ENCODE measurements at places on chromosomes 2 and 18.

GRCh38 chr2:37427241-37427640, 82.8 kb downstream of the QPCT start:
- no peak for DNase-seq

GRCh38 chr2:153474407-153474806, 4.2 kb downstream of the RPRM start:
- DNase-seq: no peak

GRCh38 chr2:169739351-169739750, 5.7 kb downstream of the KLHL23 start:
- DNase-seq: no peak

DNA sequence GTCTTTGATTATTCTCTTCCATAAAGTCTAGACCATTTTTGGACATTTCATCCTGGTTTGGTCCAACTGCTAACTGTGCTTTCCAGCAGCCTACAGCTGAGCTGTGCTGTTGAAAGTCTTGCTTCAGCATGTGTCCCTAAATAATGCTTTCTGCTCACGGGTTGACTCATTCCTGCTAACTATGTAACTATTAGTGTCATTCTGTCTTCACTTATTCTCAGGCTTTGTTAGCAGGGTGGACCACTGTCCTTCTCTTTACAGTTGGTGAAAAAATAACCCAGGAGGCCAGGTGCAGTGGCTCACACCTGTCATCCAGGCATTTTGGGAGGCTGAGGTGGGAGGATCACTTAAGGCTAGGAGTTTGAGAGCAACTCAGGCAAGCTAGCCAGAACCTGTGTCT, 8.9 kb downstream of the ADAM23 start:
- DNase-seq: no peak

DNA sequence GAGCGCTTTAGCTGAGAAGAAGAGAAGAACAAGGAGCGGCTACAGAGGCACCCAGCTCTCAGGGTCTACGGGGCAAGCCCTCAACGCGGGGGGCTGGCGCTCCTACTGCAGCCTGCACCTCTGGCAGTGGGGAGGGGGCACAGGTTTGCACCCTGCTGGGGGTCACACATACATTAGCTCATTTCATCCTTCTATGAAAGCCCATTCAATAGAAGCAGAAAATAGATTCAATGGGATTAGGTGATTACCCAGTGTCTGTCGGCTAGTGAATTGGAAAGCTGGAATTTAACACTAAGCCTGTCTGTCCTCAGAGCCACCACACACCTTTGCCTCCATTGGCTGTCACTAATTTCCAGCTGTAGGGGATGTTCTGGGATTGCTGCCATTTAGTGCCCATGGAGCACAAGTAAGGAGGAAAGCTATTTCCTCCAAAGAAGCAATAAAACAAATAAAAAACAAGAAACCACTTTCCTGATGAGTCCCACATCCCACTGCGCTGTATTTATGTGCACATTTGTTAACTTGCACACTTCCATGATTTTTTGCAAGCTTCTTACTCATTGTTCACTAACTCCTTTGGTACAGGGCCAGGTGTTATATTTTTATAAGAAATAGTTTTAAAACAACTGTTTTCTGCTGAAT, 319.6 kb upstream of the REV1 start:
- peak; percentile 12 for DNase-seq

GRCh38 chr2:163157411-163157810, 318.8 kb upstream of the KCNH7 start:
- DNase-seq: peak; percentile 14

GRCh38 chr2:168118733-168119514, 128.5 kb downstream of the STK39 start:
- DNase-seq: peak; percentile 79

DNA sequence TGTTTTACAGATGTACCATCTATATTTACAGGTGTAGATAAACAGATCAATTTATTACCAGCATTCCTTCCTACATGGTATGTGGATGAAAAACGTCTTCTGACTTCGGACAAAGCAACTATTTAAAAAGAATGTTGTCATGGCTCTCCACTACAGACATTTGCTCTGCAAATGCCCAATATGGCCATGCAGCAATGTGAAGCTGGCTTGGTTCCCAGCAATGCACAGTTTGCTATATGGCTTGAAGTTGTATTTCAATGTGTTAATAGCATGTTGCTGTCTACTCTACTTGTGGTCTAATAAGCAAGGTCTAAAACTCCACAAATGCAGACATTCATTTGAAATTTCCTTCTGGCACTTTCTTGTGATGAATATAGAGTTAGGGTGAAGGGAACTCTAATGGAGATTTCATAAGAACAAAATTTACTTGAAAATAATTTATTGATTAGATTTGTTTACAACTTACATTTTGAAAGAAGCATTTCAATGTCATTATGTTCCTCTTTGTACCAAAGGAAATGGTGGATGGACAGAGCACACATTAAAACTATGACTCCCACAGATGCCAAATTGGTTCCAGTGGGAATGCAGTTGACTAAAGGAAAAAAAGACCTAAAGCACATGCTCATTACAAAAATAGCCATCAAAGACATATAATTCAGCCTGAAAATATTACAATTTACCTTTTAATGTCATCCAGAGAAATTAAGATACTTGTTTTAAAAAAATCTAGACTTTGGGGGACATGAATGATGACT, 234.0 kb downstream of the DYM start:
- DNase-seq: no peak

GRCh38 chr18:58195278-58195765, 151.3 kb downstream of the NEDD4L start:
- DNase-seq: no peak

DNA sequence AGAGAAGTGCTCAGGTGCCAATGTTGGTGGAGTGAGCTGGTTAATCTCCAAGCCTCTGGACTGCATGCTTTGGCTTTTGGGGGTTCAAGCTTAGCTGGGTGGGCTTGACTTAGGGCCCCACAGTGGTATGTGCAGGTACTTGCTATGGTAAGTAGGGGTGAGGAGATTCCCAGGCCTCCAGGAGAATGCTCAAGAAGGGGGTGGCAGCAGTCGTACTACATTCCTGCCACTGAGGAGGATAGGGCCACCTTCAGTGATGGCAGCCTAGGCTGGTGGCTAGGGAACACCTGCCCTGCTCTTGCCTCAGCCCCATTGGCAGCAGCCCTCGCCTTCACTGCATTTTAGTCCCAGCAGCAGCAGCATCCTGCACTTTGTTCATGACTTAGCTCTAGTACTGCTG, 55.6 kb upstream of the MYL1 start:
- no peak for DNase-seq

DNA sequence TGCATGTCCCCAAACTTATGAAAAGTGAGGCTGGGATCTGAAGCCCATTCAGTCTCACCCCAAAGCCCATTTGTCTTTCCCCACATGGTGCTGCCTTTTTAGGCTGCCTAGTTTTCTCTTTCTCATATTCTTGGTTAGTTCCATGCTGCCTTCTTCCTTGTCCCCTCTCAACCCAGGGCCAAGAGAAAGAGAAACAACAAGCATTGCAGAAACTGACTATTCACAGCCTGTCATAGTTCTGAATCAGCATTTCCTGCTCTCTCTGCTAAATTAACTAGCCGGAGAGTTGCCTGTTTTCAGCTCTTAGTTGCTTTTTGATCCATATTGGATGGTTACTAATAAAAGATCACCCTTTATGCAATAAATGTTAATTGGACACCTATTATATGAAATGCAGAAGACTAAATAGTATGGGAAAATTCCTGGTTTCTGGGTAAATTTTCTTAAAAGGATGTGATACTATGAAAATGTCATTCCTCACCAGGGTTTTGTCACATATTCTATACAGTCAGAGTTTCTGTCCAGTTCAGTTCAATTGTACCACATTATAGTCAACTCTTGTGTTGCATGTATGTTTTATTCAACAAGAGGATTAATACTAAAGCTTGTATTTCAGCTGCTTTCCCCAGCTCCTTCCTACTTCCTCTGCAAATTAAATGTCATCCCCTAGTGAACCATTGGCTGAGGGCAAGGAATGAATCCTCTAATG, 246.5 kb downstream of the GALR1 start:
- DNase-seq: no peak

DNA sequence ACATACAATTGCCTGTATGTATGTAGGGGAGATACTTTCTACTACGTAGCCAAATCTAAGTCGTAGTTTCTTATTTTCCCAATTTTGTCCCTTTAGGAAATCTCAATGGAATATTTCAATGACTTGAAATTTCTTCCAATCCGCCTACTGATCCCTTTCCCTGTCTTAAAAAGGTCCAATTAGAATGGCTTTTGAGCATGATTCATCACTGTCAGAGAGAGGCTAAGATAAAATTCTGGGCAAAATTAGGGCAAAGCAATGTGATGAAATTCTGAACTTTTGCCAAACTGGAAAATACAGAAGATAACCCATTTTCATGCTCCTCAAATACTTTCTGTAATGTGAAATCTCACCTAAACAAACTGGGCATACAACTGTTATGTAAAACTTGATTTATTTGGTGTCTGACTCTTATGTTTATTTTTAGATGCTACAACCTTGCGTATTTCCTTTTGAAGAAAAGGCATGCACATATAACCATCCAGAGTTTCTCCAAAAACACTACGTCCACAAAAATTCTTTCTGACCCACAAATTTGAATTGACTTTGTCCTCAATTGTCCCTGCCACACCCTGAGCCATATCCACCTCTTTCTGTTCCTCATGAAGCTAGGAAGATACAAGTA, 147.1 kb downstream of the IKZF2 start:
- no peak for DNase-seq

- DNase-seq: peak; percentile 67
These were observed 116.6 kb downstream of the SRBD1 start for GRCh38 chr2:45494275-45494977.

DNA sequence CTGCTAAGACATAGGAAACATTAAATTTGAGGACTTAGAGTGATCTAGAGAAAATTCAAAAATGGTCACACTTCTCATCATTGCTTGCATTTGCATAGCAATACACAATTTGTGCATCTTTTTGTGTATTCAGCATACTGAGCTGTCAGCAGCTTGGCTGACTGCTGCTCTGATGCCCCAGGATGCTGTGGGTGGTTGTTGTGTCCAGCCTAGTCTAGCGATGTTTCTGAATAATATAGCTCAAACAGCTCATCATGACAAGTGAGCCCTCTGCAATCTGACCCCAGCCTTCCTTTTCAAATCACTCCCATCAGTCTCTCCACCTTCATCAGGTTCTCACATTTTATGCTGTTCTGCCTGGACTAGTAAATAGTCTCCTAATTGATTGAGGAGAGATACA, 483.7 kb upstream of the SPHKAP start:
- no peak for DNase-seq
